Stimulated activated CD4-positive, alpha-beta T cell treated with anti-CD3 and anti-CD28 coated beads, Interleukin-2, amount 100 ng/mL, for 48 hours (primary cell): ENCODE measurements at places on chromosomes 13 and 19.

DNA sequence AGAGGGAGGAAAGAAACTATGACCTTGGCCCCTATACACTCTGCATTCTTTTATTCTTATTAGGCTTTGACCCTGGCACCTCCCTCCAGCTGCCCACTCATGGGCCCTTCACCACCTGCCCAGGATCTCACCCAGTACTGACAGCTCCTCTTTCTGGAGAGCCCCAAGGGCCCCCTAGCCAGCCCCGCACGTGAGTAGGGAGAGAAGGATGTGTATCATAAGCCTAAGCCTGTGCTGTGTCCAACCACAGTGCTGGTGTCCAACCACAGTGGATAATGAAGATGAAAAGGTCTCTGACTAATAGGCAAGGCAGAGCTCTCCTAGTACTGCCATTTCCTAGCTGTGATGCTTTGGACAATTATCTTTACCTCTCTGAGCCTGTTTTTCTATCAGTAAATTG, 4.2 kb downstream of the DMRTC2 start:
- no peak for DNase-seq

DNA sequence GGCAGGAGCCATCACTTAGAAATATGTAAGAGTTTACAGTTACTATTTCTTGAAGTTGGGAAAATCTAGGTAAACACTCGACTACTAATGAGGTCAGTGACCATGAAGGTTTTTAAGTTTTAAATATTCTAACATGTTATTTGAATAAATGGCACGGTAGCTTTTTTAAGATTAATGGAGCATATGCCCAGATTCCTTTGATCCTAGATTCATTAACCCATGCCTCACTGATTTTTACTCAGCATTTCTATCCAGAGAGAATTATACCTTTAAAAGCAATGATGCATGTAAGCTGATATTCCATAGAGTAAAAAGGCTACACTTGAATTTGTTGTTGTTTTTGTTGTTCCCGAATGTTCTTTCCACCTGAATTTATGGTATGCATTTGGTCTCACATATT, 541.4 kb downstream of the DACH1 start:
- DNase-seq, result no peak

DNA sequence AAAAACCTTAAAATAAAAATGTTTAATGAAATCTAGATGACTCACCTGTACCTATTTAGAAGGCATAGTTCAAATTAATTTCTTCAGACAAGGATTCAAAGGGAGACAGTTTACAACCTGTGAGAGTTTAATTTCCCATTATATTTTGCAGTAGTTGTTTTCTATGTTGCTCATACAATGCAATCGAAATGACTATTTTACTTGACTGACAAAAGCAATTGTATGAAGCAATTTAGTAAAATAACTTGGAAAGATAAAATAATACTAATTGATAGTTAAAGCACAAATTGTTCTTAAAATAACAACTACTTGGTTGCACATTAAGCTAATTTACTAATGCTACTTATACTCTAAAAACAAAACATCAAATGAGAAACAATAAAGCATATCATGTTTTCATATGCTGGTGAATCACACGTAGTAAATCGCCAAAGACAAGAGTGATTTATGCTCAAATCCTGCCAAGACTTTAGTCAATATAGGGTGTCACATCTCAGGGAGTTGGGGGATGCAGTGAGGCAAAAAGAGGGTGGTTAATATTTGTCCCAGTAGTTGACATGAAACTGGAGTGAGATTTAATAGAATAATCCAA, 6.4 kb downstream of the DACH1 start:
- no peak for DNase-seq

GRCh38 chr13:103006641-103007426, 59.4 kb downstream of the SLC10A2 start:
- DNase-seq, result no peak

DNA sequence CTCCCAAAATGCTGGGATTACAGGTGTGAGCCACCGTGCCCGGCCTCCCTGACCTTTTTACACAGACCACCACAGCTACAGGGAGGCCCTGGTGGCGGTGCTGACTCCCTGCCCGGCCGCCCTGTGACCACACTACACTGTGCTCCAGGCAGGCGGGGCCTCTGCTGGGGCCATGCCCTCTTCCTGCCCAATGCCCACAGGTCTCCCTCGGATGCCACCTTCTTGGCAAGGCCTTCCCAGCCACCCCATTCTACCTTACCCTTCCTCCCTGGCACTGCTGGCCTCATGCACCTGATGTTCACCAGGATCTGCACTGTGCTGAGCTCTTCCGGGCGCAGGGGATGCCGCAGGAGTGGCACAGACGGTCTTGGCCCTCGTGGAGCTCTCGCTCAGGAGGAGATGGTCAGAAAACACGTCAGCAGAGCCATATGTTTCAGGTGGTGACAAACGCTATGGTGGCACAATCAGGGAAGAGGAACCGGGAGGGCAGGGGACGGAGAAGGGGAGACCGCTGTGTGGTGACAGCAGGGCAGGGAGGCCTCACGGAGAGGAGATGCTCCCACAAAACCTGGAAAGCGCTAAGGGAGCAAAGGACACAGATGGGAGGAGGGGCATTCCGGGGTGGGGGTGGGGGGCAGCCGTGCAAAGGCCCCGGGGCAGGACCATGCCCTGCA, 4.1 kb downstream of the PIP5K1C start:
- no peak for DNase-seq

- DNase-seq, result no peak
These were observed 9.8 kb upstream of the STK24 start for GRCh38 chr13:98586400-98587345.

- DNase-seq, result no peak
These were observed 5.5 kb upstream of the METTL21C start for GRCh38 chr13:102700088-102701031.

DNA sequence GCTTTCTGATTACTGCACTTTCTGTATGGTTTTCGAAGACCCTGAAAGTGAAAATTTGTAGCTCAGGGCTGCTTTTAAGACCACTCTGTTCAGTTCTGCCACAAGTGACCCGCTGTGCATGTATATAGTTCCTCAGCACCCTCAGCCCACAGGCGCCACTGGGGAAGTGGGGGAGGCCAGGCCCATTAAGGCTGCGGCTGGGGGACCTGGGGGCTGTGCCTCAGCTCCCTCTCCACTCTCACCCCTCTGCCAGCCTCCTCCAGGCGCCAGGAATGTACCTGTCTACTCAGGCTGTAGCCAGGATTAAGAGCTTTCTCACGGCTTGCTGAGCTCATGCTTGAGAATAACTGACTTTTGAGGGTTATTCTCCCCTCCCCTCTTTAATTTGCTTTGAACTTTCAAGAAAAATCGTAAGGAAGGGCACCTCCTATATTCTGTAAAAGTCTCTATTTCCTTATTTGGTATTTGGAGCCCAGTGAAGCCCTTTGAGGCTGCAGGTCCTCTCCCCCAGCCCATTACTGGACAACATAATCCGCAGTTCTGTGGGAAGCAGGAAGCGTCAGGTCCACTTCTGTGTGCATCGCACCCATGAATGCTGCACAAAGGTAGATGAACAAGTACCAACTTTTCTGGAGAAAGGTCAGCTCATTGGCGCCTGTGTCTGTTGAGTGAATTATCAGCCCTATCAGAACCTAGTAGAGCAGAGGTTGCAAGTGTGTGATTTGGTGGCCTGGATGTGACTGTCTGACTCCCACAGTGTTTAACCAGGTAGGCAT, 29.6 kb downstream of the GJA3 start:
- DNase-seq, result no peak

- no peak for DNase-seq
These were observed 1.3 kb downstream of the FCGRT start for GRCh38 chr19:49513746-49514118.

GRCh38 chr13:34391076-34391475, 551.0 kb upstream of the NBEA start:
- no peak for DNase-seq

DNA sequence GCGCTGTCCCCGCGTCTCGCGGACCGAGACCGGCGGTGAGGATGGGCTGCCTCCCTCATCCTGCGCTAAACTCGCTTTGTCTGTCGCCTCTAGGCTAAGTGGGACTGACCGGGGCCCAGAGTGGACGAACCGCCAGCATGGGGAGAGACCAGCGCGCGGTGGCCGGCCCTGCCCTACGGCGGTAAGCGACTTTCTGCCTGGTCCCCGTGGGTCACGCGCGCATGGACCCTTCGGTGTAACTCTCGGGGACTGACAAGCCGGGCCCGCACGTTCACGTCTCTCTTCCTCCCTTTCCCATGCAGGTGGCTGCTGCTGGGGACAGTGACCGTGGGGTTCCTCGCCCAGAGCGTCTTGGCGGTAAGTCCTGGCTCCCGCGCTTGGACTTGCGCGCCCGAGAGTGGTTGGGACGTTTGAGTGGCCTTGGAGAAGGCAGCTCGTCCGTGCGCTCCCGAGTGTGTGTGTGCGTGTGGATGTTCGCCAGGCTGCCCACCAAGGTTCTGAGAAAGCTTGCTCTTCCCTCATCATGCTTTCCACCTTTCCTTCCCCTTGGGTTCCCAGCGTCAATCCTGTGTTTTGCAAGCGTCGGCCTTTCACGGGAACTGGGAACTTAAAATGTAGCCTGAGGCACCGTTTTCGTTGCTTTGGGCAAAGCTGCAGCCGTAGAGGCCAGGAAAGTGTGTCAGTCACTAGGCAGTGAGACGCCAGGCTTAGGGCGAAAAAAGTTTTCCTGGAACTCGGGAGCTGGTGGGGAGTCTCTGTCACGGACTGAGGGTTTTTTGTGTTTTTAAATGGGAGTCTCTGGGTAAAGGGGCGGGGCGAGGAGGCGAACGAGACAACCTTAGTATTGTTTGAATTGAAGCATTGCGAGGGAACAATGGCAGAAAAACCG, 927 bp downstream of the COL4A2 start:
- DNase-seq, result no peak
